ENCODE measurements at places on chromosomes 1 and 21.

- no peak for DNase-seq
Measured at GRCh38 chr1:14612256-14612655, 13.8 kb downstream of the KAZN start.

DNA sequence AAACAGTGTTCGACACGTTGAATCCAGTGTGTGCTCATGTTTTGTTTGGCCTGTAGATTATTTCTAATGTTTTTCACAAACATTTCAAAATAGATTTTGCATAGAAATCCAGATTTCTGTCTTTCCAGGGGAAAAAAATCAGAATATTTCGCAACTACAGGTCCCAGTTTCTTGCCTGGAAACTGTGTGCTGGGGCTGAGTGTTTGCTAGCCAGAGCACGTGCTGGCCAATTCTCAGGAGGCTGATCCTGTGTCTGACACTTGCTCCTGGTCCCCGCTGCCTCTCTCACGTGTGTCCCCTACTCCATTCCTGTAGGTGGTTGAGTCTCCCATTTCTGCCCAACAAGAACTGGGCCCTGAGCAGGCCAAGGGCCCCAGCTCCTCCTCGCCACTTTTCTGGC is 2.4 kb downstream of the MAB21L3 start:
- DNase-seq: no peak

DNA sequence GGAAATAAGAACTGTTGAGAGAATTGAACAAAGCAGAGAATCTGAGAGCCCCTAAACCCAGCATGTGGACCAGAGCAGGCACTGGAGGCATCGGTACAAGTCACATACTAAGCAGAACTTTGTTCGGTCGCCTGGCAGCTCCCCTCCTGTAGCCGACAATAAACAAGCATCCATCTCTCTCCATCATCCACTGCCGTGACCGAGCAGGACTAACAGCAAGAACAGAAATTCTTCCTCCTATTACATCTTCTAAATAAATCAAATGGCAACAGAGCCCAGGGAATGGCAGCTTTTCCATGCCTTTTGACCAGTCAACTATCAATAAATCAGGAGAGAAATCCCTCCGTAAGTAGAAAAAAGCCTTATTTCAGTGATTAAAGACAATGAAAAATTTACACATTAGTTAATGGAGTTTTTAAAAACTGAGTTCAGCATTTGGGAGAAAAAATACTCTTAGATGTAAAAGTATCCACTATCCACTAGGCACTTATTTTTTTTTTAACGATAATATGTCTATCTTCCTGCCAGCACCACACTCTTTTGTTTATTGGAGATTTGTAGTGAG is 36.5 kb downstream of the PTPN14 start:
- DNase-seq: no peak

GRCh38 chr1:33500547-33500946 is 28.1 kb downstream of the ZSCAN20 start:
- DNase-seq: no peak

All from HAP-1 (cell line).